ENCODE measurements at places on chromosomes 12 and 14. TPM values are rescaled to one million over a fixed set of nuclear protein-coding genes. Genes with fewer than 3 reads are reported as not detected.

The RABGGTA gene
- 13.5 TPM for polyA plus RNA-seq

The KRT71 gene
- not detected for polyA plus RNA-seq

The KIF5A gene
- polyA plus RNA-seq, result 0.17 TPM

The ZDHHC22 gene
- polyA plus RNA-seq, result 0.47 TPM

DNA sequence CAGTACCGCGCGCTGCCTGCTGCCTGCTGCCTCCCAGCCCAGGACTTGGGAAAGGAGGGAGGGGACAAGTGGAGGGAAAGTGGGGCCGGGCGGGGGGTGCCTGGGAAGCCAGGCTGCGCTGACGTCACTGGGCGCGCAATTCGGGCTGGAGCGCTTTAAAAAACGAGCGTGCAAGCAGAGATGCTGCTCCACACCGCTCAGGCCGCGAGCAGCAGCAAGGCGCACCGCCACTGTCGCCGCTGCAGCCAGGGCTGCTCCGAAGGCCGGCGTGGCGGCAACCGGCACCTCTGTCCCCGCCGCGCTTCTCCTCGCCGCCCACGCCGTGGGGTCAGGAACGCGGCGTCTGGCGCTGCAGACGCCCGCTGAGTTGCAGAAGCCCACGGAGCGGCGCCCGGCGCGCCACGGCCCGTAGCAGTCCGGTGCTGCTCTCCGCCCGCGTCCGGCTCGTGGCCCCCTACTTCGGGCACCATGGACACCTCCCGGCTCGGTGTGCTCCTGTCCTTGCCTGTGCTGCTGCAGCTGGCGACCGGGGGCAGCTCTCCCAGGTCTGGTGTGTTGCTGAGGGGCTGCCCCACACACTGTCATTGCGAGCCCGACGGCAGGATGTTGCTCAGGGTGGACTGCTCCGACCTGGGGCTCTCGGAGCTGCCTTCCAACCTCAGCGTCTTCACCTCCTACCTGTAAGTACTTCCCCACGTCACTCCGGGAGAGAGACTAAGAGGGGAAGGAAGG, at the start of gene LGR5:
TSS of gene LGR5 (plus strand) at position 186 of the 732 bp plus-strand sequence. CDS start at position 469, 283 bp downstream.
- DNase-seq, result peak; percentile 93

GRCh38 chr12:125151284-125151683, 86.0 kb downstream of the AACS start:
- no peak for DNase-seq

DNA sequence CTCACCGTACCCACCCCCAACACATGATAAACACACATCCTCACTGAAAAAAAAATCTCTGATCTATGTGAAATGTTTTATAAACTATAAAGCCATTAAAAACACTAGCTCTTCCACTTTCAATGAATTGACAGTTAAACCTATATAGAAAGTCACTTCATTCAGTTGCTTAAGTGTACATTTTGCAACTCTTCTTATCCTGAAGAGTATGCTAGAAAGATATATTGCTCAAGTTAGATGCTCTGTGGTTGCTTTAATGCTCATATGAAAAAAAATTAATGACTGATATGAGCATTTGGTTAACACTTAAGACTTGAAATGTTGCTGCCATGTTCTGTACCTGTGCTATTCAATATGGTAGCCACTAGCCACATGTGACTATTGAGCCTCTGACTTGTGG, 21.0 kb upstream of the MIA2 start:
- DNase-seq, result no peak
